ENCODE measurements at places on chromosomes 1 and 21.

DNA sequence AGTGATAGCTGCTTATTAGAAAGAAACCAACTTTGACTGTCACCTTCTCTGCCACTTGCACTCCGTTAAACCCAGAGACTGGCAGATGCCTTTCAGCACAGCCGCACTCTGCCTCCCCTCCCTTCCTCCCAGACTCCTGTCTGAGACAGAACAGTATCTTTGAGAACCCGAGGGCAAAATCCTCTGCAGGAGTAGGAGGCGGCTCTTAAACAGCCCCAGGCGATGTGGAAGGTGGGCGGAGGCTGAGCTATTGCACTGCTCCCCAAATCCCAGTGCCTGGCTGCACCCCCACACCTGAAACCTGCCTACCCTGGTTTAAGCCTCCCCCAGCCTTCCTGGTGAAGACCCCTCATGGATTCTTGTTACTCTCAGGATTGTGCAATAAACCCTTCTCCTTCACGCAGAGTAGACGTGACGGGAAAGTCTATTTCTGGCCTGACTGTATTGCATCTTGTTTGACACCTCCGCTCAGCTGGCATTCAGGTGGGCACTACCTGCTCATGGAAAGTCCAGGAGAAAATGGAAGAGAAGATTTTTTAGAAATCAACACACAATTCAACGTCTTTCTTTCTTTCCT is 34.4 kb upstream of the IGSF21 start:
- H3K27ac ChIP-seq: no peak overlapping the region
- H3K36me3 ChIP-seq: no peaks in the 10 kb centered on the region
- no peak for DNase-seq
- H3K27me3 ChIP-seq: peaks cover 89% of the 10 kb centered on the region
- no peaks in the 10 kb centered on the region for H3K4me1 ChIP-seq

GRCh38 chr1:102853136-102853535 is 255.2 kb downstream of the COL11A1 start:
- H3K4me3 ChIP-seq: no peak overlapping the region
- no peak overlapping the region for H3K27ac ChIP-seq
- no peaks in the 10 kb centered on the region for H3K36me3 ChIP-seq
- no peak for DNase-seq

DNA sequence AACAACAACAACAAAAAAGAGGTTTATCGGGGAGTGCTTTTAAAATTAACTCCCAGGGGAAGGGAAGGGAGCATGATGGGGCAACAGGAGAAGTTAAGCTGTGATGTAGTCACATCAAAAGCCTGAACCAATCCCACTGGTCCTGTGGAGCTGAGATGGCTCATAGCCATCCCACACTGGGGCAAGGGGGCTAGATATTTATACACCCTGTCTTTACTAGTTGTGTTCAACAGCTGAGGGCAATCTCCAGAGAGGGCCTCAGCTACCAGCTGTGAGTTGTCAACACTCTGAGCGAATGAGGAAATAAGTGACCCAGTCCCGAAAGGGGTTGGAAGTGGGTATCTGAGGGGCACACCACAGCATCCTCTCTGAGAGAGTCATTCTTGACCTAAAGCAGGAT is 31.0 kb upstream of the CREG1 start:
- no peak for DNase-seq
- no peaks in the 10 kb centered on the region for H3K4me1 ChIP-seq
- no peak overlapping the region for H3K27ac ChIP-seq

GRCh38 chr1:163471779-163472650 is 150.3 kb downstream of the NUF2 start:
- no peaks in the 10 kb centered on the region for H3K4me1 ChIP-seq
- DNase-seq: no peak
- no peaks in the 10 kb centered on the region for H3K36me3 ChIP-seq
- no peak overlapping the region for H3K4me3 ChIP-seq

DNA sequence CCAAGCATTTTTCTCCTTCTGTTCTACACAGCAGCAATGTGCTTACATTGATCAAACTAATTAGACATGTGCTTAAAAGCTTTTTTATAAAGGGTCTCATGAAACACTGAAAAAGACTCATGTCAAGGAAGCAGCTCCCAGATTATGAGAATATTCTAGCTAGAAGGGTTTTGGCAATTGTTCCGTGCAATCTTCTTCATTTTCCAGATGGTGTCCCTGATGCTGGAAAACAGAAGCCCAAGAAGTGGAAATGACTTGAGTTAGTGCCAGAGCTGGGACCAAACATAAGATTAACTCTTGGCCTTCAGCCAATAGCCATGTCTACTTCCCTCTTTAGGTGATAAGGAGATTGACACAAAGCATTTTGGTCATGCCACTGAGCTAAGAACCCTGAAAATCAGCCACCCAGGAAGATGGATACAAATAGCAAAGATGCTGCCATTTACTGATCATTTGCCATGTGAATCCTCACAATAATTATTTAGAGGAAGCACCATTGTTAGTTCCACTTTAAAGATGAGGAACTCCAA is 110.8 kb downstream of the MATN1 start:
- H3K36me3 ChIP-seq: no peaks in the 10 kb centered on the region
- peaks cover 83% of the 10 kb centered on the region for H3K27me3 ChIP-seq
- no peaks in the 10 kb centered on the region for H3K4me1 ChIP-seq
- DNase-seq: no peak

Measured in MM.1S (cell line).